ENCODE measurements at places on chromosomes 2 and 18.

- DNase-seq = no peak
Measured at GRCh38 chr18:57826252-57826651, 23.1 kb upstream of the ATP8B1 start.

DNA sequence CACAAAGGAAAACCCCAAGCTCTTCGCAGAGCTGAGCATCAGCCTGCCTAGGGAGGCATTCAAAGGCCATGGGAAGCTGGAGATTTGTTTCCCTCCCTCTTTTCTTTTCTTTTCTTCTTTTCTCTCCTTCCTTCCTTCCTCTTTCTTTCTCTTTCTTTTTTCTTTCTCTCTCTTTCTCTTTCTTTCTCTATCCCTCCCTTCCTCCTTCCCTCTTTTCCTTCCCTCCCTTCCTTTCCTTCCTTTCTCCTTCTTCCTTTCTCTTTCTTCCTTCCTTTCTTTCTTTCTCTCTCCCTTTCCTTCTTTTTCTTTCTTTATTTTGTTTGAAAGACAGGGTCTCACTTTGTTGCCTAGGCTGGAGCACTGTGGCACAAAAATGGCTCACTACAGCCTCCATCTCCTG, 168.4 kb upstream of the ARL4C start:
- DNase-seq = no peak

GRCh38 chr2:161631855-161632391, 7.7 kb downstream of the SLC4A10 start:
- DNase-seq = no peak

DNA sequence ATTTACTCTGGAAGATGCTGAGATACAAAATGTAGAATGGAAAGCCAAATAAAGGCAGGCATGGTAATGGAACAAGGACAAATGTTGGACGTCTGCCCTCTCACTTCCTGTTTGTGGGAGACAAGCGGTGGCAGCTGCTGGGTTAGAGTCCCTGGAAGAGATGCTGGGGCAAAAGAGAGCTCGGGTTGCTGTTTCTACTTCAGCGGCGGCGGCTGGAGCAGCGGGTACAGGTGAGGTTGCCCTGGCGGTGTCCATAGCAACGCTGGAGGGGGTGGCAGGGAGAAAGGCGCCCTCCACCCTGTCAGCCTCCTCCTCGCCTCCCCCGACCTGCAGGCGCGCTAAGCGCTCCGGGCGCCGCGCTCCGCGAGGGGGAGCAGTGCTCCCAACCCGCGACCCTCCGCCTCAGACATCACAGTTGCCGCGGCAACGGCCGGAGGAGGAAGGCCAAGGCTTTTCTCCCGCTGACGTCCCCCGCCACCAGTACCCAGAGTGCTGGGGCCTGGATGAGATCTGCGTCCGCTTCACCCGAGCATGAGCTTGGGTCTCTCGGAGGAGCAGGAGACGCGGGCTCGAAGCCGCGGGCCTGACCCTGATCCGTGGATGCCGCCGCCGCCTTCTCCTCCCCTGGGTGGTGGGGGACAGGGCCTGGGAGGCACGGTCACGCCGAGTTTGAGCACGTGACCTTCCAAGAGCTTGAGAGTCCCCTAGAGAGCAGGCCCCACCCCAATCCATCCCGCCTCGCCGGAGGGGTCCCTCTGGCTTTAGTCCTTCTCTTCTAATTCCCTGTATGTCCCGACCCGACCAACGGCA, 65.6 kb downstream of the NOL4 start:
- DNase-seq = no peak

GRCh38 chr18:49778826-49779465, 34.4 kb downstream of the ACAA2 start:
- DNase-seq = no peak

- no peak for DNase-seq
Measured at GRCh38 chr2:152240559-152241231, 65.1 kb upstream of the STAM2 start.

DNA sequence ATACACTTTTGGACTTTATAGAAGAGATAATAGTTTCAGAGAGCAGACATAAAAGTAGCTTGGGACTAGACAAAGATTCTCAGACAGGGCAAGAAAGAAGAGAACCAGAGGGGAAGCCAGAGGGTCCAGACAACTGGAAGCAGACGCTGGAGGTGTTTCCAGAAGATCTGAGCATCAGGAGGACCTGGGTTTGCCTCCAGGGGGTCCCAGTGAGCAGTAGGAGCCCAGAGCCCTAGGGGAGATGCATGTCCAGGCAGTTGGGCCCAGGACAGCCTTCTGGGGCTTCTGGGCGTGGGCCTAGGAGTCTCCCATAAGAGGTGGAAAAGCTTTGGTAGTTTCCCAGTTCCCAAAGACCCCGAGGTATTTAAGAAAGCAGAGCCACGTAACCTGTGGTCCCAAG, 251.2 kb upstream of the ID2 start:
- DNase-seq = no peak

GRCh38 chr18:3389977-3390376, 60.0 kb upstream of the TGIF1 start:
- DNase-seq = no peak

DNA sequence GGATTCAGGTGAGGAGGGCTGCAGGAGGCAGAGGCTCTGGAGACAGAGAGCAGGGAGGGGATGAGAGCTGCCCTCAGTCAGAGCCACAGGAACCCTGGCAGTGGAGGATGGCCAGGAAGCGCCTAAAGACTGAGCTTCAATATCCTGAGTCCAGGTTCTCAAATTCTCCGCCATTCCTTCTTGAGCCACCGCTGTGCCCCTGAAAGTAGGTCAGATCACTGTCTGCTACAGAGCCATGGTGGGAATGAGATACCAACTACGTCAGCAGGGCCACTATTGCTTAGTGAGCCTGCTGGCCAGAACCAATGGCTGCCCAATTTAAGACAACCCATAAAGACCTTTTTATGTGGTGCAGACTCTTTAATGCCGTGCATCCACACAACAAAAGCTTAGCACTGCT, 155.5 kb downstream of the CTIF start:
- no peak for DNase-seq

- DNase-seq = peak; percentile 15
Measured at GRCh38 chr2:10447300-10447894, 730 bp downstream of the ODC1 start.

GRCh38 chr2:152693033-152693432, 24.2 kb downstream of the PRPF40A start:
- no peak for DNase-seq

- DNase-seq = no peak
Measured at GRCh38 chr2:40138314-40138713, 313.6 kb downstream of the SLC8A1 start.

All from CD4-positive, alpha-beta T cell treated with Interleukin-6 at 100 ng/mL for 8 hours (primary cell).